Cerebellar nuclear complex (tissue), 1 donor: ENCODE measurements at places on chromosomes 11 and 22.
A peak's percentile ranks its signal among the peaks of the same experiment; 100 is the strongest.

DNA sequence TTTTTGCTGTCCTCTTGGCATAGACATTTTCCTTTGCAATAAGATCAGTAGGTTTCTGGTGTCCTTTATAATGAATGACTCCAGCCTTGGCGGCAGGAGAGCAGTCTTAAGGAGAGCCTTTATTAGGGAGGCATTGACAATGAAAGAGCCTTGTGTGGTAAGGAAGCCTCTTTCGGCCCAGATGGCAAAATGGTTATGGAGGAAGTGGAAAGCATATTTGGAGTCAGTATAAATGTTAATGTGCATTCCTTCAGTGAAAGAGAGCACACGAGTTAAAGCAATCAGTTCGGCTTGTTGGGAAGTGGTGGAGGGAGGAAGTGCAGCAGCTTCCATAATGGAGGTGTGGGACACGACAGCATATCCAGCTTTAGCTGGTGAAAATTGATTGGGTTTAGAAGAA lies 18.1 kb upstream of the ANO1 start:
- DNase-seq = no peak

DNA sequence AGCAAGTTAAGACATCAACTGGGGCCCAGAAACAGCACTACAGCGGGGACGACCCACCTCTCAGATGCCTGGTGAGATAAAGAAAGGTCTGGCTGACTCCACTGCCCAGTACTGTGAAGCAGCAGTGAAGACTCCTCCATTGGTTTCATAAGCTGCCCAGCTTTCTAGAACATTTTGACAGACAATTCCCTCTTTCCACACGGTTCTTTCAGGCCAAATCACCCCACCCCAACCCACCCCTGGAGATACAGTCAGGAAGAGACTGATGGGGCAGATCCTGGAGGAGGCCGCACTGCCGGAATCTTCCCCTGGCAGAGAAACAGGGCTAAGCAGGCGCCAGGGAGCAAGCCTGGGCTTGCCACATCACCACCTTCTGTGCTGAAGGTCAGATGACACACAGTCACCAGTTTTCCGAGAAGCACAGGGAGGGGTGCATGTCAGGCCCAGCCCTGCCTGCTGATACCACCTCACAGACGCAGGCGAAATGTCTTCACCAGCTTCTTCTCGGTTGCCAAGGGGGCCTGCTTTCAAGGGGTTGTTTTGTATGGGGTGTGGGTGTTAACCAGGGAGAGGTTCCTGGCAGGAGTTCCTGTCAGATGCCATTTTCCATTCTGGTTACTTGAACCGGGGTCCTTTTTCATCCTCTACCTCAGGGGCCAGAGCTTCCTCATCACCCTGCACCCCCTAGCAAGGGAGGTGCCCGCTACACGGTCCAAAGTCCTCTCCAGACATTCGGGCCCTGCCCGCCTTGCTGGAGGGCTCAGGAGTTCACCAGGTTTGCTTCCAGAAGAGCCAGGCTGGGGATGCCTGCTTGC lies 1.4 kb upstream of the NEAT1 start:
- DNase-seq = peak; percentile 66

DNA sequence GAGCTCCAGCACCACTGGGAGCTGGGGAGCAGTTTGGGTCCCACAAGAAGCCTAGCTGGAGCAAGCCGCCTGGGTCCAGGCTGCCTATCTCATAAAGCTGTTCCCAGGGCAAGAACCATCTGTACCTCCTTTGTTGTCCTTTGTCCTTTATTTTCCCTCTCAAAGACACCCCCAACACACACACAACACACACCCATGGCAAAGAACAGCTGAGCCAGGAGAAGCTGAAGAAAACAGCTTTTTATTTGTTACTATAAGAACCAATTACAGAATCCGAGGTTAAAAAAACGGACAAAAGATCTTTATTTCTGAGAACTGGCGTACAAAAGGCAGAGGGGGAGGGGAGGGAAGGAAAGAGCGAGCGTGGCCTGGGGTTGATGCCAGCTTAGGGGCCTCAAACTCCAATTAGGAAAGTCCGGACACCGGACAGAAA lies 1.7 kb upstream of the TUT1 start:
- no peak for DNase-seq

- no peak for DNase-seq
These were observed 105.1 kb downstream of the HIPK3 start for GRCh38 chr11:33362051-33362910.

- DNase-seq = no peak
These were observed 38.4 kb downstream of the POU2AF3 start for GRCh38 chr11:111336582-111337256.

GRCh38 chr11:118049771-118050170 lies 27.1 kb upstream of the TMPRSS4 start:
- DNase-seq = no peak

- no peak for DNase-seq
These were observed 2.2 kb downstream of the ZBTB16 start for GRCh38 chr11:114061681-114062049.

- no peak for DNase-seq
These were observed 203.1 kb upstream of the MTMR2 start for GRCh38 chr11:96126917-96127595.

DNA sequence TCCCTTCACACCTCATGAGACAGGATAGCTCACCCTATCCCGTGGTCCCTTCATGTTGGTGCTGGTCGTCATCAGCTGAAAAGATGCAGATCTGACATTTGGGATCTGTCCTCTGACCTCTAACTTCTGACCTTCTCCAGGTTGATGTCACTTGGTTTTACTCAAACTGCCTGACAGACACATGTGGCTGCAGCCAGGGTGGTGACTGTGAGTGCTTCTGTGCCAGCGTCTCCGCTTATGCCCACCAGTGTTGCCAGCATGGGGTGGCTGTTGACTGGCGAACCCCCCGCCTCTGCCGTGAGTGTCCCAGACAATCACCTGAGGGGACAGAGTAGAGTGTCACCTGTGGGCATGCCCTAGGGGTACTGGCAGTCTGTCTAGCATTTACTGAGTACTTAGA lies 49.7 kb downstream of the OTOG start:
- no peak for DNase-seq

GRCh38 chr11:10181811-10182210 lies 112.2 kb downstream of the SBF2 start:
- DNase-seq = no peak

DNA sequence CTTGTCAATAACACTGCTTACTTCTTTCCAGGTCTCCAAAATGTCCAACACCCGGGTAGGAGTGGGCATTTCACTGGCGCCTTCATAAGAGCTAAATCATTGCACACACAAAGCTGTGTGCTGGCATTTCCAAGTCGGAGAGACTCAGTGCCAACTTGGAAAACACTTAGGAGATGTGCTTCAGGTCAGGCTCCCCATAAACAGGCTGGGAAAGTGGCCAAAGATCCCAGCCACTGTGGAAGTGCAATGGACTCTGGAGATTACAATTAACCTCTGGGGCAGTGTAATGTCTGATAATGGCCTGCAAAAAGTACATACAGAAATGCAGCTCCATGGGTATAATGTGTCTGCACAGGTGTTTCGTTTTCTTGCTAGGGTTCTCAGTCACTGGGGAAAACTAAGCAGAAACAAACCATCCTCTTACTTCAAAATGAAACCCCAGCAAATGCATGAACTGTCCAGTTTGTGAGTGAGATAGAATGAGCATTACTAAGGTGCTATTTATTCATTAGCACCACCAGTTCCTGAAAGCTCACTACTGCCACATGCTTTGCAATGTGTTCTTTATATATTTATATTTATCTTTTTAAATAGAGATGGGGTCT lies 79.0 kb downstream of the ABTB2 start:
- no peak for DNase-seq

GRCh38 chr11:35012467-35013191 lies 96.2 kb downstream of the PDHX start:
- DNase-seq = no peak

GRCh38 chr11:68215087-68215445 lies 2.0 kb upstream of the KMT5B start:
- DNase-seq = no peak

DNA sequence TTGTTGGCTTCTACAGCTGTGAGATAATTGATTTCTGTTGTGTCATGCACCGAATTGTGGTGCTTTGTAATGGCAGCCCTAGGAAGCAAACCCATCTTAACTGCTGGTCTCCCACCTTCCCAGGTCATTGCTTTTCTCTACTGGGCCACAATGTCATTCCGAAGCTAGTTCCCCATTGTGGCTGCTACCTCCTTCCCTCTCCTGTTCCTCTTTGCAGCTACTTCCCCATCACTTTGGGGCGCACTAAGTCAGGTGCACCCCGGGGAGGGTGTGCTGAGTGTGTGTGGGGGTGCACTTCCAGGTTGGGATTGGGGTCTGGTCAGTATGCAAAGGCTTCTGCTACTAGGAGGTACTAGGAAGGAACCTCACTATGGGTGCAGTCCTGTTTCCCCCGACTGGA lies 109.3 kb downstream of the ST3GAL4 start:
- DNase-seq = no peak

DNA sequence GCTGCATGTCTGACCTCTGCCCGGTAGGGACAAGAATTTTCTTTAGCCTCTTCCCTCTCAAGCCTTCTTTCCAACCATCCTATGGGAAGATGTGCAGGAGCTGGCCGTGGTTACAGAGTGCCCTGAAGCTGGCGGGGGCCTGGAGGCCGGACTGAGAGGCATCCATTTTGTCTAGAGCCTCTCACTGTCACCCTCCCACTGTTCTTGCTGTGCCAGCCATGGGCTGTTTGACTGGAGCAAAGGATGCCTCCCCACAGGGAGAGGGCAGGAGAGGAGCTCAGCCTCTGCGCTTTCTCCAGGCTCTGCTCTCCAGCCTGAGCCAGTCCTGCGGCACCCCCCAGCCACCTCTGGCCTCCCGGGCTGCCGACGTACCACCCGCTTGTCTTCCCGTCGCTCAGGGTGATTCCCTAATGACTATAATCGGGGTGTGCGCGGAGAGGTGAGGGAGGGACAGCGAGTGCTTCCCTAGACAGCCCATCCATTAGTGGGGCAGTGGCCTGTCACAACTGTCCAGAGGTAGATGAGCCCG lies 123.8 kb downstream of the NECTIN1 start:
- no peak for DNase-seq

GRCh38 chr11:65588199-65589054 lies 7.2 kb downstream of the KCNK7 start:
- DNase-seq = no peak

GRCh38 chr11:83115026-83115425 lies 41.9 kb upstream of the PCF11 start:
- DNase-seq = no peak

GRCh38 chr22:39243439-39244135 lies 1.2 kb downstream of the PDGFB start:
- no peak for DNase-seq

DNA sequence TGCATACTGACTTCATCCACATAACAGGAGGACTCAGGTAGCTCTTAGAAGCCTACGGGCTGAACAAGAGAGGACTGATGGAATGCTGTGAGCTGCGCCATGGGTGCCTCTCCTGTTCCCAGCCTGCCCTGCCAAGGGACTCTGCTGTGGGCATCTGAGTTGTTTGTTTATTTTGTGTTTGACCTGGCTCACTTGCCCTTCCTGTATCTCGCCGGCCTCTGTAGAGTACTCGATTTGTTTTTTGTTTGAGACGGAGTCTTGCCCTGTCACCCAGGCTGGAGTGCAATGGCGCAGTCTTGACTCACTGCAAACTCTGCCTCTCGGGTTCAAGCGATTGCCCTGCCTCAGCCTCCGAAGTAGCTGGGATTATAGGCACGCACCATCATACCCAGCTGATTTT lies 1.8 kb downstream of the TTC38 start:
- DNase-seq = no peak

DNA sequence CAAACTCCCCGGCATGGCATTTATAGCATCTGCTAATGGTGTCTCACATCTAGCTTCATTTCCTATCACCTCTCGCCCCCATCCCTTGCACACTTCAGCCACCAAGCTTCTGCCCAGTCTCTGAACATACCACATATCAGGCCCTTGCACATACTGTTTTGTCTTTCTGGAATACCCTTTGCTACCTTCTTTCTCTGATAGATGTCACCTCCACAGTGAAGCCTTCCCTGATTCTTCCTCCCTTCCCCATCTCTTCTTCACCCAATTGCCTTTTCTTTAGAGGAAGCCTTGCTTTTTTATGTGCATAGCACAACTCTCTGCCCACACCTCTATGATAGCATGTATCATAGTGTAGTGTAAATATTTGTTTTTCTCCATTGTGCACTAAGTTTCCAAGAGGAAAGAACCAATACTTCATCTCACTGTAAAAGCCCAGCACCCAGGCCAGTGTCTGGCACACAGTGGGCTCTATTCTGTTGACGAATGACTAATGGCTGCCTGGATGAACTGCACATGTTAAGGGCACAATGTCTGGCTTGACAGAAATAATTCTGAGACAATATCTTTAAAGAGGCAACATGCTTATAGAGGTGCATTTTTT lies 27.8 kb downstream of the P4HA3 start:
- DNase-seq = no peak

DNA sequence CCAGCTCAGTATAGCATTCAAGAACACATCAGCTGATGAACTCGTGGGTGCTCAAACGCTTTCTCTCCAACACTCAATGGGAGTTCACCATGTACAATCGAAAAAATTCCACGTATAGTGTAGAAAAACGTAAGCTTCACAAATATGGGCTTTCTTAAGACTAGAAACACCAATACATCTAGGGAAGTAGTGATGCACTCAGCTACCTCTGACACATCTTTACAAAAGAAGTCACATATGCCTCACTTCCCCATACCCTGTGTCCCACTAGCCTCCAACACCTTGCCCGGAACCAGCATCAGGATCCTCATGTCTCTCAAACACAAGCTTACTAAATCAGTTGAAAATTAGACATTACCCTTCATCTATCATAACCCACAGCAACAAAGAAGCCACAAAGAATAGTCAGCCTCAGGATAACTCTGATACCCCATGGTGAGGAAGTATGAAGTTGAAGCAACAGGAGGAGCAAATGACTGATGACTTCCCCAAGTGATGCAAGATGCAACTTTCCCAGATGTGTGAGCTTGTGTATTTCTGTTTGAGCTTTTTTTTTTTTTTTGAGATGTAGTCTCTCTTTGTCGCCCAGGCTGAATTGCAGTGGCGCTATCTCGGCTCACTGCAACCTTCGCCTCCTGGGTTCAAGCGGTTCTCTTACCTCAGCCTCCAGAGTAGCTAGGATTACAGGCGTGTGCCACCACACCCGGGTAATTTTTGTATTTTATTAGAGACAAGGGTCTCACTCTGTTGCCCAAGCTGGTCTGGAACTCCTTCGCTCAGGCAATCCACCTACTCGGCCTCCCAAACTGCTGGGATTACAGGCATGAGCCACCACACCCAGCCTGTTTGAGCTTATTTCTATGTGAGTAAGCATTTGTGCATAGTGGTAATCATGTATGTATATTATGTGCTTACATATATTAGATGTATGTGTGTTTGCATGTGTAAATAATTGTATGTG lies 8.5 kb upstream of the DENND5A start:
- no peak for DNase-seq

GRCh38 chr11:65132988-65133700 lies 1.2 kb downstream of the SYVN1 start:
- DNase-seq = no peak

DNA sequence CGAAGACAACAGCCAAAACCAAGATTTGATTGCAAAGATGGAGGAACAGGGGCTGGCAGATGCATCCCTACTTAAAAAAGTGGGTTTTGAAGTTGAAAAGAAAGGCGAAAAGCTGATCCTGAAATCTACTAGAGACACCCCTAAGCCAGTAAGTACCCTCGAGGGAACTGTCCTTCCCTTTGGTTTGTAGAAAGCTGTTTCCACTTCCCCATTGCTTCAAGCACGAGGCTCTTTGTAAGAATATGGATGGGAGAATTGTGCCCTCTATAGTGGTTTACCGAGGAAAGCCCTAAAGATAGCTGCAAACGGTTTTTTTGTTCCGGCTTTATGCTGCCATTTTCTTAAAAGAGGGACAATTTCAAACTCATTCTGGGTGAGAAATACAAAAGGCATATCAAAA lies 133.9 kb downstream of the WNT7B start:
- no peak for DNase-seq

- DNase-seq = no peak
These were observed 5.6 kb upstream of the EEF1G start for GRCh38 chr11:62579252-62579651.
